CD4-positive, alpha-beta T cell treated with Interleukin-4 for 1 hour (primary cell): ENCODE measurements at places on chromosomes 12 and 14.

DNA sequence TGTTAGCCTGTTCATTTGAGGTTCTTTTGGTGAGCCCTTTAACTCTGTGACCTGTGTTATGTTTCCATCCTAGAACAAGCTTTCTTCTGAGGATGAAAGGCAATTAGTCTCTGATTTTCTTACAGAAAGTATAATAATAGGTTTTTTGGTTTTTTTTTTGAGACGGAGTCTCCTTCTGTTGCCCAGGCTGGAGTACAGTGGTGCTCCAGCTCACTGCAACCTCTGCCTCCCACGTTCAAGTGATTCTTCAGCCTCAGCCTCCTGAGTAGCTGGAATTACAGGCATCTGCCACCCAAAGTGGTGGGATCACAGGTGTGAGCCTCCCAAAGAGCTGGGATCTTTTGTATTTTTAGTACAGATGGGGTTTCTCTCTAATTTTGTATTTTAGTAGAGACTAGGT lies 52.7 kb upstream of the SYNE2 start:
- no peak for DNase-seq

DNA sequence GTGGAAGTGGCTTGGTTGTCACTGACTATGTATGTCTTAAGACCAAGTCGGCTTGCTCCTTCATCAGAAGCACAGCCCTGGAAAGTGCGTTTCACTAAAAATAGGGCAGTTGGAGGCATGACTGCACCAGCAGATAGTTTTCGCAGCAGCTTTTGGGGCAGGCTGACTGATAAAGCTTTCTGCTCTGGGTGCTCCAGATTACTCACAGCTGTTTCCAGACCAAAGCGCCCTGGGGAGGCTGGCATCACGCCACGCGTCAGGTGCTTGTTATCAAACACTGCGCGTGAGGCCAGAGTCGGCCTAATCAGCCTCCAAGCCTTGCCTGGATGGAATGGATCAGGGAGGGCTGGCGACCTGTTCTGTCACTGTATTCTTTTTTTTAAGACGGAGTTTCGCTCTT lies 13.3 kb upstream of the LRRC10 start:
- DNase-seq, result no peak

DNA sequence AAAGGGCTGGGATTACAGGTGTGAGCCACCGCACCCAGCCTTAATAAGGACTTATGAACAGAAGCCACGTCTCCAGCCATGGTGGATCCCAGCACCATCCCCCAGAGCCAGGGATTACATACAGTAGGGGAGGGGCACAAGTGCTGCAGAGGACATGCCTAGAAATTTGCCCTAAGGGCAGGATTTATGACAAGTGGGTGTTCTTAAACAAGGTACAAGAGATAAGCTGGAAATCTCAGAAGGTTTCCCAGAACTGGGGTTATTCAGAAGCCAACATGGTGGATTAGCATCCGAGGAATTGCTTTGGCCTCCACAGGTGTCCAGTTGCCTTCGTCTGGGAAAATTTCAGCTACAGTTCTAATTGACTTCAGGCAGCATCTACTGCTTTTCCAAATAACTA lies 114.4 kb upstream of the EGLN3 start:
- no peak for DNase-seq

DNA sequence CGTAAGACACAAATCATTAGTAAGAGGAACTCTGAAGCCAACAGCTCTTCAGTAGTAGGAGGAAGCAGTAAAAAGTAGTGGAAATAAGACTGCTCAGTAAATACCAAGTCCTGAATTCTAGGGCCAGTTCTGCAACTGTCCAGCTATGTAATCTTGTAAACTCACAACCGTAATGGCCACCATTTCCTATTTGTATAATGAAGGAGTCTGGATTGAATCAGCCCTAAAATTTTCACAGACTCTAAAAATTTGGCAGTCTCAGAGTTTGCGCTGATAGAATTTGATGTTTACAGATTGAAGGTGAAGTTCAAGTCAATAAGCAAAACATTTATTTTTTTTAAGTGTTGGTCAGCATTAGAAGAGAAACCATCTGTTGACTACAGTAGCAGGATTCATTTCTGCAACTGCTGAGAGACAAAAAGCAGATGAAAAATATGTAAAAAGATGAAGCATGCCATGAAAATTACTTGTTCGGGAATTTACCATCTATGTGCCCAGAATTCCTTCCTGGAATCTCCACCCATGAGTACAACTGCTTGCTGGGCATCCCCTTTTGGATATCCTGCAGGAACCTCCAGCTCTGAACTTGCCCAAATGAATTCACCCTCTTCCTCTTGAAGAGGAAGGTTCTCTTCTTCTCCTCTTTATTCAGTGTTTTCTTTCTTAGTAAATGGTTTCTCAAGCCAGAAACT lies 47.5 kb downstream of the GALNT4 start:
- no peak for DNase-seq

DNA sequence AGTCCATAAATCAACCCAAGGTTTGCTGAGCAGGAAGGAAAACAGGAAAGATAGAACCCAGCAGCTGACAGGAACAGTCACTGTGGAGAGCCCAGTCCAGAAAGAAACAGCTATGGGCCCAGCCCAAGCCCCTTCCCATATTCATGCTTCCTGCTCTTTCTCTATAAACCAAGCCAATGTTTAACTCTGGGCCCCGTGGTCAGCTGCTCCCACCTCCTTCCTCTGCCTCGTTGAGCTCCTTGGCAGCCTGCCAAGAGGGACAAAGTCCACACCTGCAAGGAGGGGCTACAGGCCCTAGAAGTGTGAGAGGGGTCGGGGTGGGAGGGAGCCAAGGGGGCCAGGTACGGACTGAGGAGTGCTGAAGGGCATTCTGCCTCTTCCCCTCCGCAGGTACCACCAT lies 10.0 kb downstream of the SLC6A13 start:
- DNase-seq, result no peak

GRCh38 chr14:65853407-65853955 lies 441.0 kb downstream of the FUT8 start:
- no peak for DNase-seq

- DNase-seq, result no peak
Observed at GRCh38 chr14:23481362-23481970, 12.0 kb downstream of the NGDN start.

- DNase-seq, result no peak
Observed at GRCh38 chr14:61598980-61599379, 96.3 kb upstream of the HIF1A start.

DNA sequence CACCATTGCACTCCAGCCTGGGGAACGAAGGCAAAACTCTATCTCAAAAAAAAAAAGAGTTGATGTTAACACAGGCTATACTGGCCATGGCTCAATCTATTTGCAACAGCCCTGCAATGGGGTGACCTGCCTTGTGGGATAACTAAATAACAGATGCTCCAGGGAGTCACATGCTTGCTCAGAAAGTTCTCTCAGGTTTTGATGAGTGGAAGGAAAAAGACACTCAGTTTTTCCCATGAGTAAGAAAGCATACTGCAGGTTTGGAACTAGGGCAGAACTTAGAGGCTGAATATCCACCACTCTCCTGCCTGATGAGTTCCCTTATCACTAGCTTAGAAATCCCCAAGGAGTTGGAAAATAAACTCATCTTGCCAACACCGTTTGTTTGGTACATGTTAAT lies 16.9 kb downstream of the WSB2 start:
- DNase-seq, result no peak

- no peak for DNase-seq
Observed at GRCh38 chr14:99381688-99382060, 99.0 kb downstream of the SETD3 start.

GRCh38 chr14:51118993-51119392 lies 24.1 kb upstream of the TRIM9 start:
- no peak for DNase-seq

DNA sequence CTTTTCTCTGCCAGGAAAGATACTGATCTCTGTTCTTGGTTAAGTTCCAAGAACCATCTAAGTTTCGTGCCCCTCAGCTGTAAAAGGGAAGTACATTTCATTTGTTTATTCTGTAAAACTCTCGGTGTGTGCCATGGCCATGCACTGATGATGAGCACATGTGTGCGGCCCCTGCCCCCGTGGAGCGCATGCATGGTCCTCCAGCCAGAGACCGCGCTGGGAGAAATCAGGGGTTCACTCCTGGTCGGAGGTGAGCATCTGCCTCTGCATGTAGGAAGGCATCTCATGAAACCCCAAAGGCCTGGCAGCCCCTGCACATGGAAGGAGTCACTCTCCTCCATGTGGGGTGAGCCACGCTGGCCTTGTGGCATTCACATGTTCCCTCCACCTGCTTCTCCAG lies 102.5 kb upstream of the RTL1 start:
- no peak for DNase-seq

DNA sequence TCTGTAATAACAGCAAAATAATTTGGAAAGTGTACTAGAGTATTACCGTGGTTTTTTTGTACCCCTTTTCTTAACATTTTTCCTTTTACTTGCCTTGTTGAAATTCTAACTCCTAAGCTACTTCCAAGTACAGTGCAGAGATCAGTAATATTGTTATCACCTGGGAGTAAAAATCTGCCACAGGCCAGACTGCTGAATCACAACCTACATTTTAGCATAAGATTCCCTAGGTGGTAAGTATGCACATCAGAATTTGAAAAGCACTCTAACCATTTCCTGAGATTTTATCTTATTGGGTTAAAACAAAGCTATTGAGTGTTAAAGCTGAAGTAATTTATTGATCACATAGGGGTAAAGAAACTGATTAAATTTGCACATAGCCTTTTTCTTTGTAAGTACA lies 55.2 kb upstream of the KCNH3 start:
- DNase-seq, result no peak

- no peak for DNase-seq
Observed at GRCh38 chr14:102902523-102903247, 19.8 kb upstream of the AMN start.

- no peak for DNase-seq
Observed at GRCh38 chr12:132736913-132737312, 24.7 kb downstream of the ANKLE2 start.

- DNase-seq, result no peak
Observed at GRCh38 chr12:124655048-124655697, 87.8 kb upstream of the NCOR2 start.

- no peak for DNase-seq
Observed at GRCh38 chr14:95123891-95124579, 33.3 kb downstream of the DICER1 start.

DNA sequence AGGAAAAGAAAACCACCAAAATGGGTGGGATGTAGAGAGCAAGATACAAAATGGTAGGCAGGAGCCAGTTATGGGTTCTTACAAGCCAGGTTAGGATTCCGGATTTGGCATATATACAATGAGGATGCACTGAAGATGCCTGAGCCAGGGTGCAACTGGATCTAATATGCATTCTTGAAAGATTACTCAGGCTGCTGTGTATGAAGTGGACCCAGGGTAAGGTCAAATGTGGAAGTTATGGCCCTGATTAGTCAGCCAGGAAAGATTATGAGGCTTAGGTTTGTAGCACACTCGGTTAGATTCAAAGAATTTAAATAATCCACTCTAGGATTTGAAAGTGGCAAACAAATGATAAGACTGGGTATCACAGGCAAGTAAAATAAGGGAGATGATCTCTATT lies 1750.7 kb upstream of the FLRT2 start:
- DNase-seq, result no peak

- DNase-seq, result no peak
Observed at GRCh38 chr12:25960143-25960542, 1.7 kb downstream of the RASSF8 start.

- no peak for DNase-seq
Observed at GRCh38 chr12:3542911-3543310, 51.9 kb downstream of the PRMT8 start.

DNA sequence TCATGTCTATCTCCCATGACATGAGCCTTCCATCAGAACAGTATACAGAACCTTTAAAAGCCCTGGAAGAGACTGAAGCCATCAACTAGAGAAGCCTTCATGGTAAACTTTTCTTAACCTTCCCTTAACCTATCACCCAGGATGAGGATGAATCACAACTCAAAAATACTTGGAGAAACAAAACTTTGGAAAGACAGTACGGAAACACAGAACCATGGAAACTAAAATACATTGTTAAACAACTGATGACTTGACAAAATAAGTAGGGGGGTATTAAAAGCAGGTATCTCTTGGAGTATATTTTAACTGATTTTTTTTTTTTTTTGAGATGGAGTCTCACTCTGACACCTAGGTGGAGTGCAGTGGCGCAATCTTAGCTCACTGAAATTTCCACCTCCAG lies 8.7 kb downstream of the TM7SF3 start:
- DNase-seq, result no peak

GRCh38 chr14:76761960-76762410 lies 717 bp downstream of the VASH1 start:
- no peak for DNase-seq
